Left cardiac atrium (tissue), 4 donors: ENCODE measurements at places on chromosomes 6 and 20.

- no peak for DNase-seq
Observed at GRCh38 chr6:164401871-164402270, 907.5 kb downstream of the C6orf118 start.

- DNase-seq: no peak
Observed at GRCh38 chr6:68427630-68428029, 207.5 kb upstream of the ADGRB3 start.

DNA sequence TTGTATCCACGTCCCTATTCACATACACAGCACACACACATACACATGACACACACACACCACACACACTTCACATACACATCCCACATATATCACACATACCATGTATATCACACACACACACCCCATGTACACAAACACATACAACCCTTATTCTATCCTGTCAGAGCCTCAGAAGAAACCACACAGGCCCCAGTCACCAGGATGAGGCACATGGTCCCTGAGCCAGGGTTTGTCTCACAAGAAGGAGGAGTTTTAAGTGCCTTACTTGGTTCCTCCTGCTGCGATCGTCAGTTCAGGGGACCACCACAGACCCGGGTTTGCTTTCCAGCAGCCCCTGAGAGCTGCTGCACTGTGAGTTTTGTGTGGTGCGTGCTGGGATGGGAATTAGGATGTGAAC is 23.6 kb downstream of the BFSP1 start:
- no peak for DNase-seq

DNA sequence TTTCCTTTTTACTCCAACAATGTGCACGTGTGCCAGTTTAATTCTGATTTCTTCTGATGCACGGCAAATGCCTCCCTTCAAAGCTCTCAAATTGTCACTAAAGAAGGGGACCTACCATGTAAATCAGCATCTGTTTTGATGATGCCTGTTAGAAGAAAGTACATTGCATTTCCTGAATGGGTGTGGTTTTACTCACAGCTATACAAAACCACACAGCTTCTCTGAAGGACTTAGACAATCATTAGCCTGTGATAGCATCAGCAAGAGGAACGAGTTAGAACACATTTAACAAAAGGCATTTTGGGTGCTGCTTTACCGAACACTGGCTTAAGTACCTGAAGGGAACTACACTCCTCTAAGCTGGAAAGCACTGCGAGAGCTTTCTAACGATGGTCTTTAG is 109.4 kb downstream of the ATXN1 start:
- DNase-seq: no peak

DNA sequence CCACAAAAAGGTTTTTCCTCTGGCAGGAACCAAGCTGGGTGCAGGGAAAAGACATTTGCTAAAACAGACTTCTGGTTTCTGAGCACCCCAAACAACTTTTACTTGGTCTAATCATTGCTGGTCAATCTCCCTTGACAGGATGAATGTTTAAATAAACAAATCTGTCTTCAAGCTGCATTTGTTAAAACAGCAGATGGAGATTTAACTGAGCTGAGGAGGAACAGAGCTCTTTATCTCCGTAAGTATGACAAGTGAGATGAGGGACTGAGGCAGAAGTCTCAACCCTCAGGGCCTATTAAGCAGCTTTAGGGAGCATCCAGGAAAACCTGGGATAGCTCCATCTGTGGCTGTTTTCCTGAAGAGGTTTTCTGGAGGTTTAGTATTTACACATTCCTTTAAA is 40.6 kb downstream of the NINL start:
- no peak for DNase-seq
